ENCODE measurements at places on chromosomes 13 and 19.

GRCh38 chr19:13260883-13261653 is 110.9 kb downstream of the IER2 start:
- DNase-seq: peak; percentile 29

DNA sequence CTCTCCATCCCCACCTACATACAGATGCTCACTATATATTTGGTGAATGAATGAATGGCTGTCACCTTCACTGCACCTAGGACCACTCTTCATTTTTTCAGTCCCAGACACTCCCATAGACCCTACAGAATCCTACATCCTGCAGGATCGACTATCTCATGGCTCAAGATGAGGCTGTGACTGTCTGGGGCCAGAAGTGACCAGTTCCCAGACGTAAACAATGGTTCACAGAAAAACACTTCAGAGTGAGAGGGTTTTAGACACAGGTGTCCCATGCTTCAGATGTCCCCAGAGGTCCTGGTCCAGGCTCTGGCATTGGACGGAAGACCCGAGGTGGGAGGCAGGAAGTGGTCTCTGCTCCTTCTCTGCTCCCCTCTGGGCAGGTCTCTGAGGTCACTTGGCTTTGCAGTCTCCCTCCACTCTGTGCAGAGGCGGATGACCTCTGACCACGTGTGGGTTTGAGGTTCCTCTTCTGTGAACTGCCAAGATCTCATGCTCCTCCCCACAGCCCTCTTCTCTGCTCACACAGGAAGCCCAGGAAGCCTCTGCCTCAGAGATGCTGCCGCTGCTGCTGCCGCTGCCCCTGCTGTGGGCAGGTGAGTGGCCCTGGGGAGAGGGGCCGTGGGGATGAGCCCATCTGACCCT is 24.9 kb downstream of the SIGLEC7 start:
- DNase-seq: no peak

DNA sequence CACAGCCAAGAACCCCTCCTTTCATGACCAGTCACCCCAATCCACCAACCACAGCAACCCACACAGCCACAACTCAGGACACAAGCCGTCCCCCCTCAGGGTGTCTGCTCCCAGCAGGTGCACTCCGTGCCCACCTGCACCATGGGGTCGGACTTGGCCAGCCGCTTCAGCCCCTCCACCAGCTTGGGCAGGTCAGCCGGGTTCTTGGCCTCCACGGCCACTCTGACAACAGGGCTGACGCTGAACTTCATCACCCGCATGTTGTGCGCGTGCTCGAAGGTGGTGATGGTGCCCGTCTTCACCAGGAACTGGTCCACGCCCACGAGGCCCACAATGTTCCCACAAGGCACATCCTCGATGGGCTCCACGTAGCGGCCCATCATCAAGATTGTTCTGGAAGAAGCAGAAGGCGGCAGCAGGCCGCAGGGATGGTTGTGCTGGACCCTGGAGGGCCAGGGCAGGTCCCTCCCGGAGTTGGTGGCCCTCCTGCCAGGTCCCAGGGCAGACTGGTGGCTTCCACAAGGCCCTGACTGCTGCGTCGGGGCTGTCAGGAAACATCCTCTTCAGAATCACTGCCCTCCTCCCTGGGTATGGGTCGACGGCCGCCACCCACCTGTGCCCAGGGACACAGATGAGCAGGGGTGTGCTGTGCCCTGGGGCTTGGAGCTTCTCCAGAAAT is 5.5 kb downstream of the EEF2 start:
- peak; percentile 27 for DNase-seq

DNA sequence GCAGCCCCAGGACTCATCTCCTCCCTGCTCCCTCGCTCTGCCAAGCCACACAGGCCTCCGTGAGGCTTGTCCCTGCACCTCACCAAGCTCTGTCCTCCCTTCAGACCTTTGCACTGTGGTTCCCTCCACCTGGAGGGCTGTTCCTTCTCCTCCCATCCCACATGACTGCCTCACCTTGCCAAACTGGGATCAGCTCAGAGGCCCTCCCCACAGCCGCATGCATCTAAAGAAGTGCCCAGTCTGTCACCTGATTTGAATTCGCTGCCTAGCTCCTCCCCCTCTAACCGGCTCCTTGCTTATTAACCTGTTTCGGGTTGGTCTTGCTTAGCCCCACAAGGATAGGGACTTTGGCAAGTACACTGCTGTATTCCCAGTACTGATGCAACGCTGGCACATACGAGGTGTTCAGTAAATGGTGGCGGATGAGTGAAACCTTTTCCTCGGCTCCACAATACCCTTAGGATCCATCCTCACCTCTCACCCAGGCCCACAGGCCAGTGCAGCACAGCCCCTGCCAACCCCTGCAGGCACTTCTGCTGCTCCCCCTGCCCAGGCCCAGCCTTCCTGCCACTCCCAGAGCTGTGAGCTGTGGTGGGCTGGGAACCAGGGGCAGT is 4.4 kb downstream of the AKT2 start:
- DNase-seq: no peak

- DNase-seq: no peak
Observed at GRCh38 chr13:48232420-48233045, 473 bp upstream of the ITM2B start.

GRCh38 chr19:6373813-6374108 is 1.2 kb downstream of the ALKBH7 start:
- DNase-seq: no peak

- no peak for DNase-seq
Observed at GRCh38 chr13:25901460-25902376, 150.1 kb downstream of the SHISA2 start.

- peak; percentile 17 for DNase-seq
Observed at GRCh38 chr13:80338781-80339562, 2.0 kb downstream of the SPRY2 start.

GRCh38 chr19:19305696-19306095 is 14.6 kb downstream of the SUGP1 start:
- DNase-seq: no peak

- peak; percentile 75 for DNase-seq
Observed at GRCh38 chr19:49106648-49107135, 7.5 kb upstream of the LIN7B start.

- no peak for DNase-seq
Observed at GRCh38 chr19:18477042-18477779, 39.3 kb upstream of the ISYNA1 start.

- DNase-seq: no peak
Observed at GRCh38 chr19:28018499-28018898, 1194.5 kb downstream of the UQCRFS1 start.

GRCh38 chr13:113581871-113582270 is 2.7 kb upstream of the TFDP1 start:
- DNase-seq: no peak

GRCh38 chr13:49053906-49054305 is 78.2 kb downstream of the FNDC3A start:
- DNase-seq: no peak

GRCh38 chr19:5078182-5078581 is 109.3 kb downstream of the KDM4B start:
- DNase-seq: no peak

- DNase-seq: peak; percentile 41
Observed at GRCh38 chr13:98480915-98481877, 95.7 kb downstream of the STK24 start.

DNA sequence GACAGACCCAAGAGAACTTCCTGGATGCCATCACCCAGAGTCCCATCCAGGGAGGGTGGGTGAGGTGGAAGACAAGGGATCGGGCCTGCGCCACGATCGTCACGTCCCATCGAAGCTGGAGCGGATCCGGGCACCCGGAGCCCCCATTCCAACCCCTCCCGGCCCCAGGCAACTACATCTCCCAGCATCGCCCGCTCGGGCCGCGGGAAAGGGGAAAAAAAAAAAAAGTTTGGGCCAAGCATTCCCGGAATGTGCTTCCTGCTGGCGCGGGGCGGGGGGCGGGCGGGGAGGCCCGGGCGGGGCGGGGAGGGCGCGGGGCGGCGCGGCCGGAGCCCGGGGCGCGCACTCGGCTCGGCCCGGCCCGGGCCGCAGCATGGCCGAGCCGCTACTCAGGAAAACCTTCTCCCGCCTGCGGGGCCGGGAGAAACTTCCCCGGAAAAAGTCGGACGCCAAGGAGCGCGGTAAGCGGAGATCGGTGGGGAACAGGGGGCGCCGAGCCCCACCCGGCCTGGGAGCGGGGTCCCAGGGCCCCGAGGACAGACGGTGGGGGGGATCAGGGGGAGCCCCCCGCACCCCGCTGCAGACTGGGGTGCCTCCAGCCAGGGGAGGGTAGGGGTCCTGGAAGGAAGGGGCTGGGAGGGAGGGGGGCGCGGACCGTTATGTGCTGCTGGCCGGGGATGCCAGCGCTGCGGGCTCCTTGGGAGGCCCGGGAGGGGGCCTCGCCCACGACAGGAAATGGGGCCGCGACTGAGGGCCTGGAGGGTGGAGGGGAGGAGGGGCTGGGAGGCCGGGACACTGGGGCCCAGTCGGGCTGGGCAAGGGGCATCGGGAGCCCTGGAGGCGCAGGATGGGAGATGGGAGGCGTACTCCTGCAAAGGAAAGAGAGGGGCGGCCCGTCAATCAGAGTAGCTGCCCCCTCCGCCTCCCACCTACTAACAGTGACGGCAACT is at the start of gene SYDE1:
Gene SYDE1, plus strand, starts transcription at position 341 of the 950 bp plus-strand sequence. Its CDS starts 33 bp downstream, at position 374.
- peak; percentile 52 for DNase-seq

DNA sequence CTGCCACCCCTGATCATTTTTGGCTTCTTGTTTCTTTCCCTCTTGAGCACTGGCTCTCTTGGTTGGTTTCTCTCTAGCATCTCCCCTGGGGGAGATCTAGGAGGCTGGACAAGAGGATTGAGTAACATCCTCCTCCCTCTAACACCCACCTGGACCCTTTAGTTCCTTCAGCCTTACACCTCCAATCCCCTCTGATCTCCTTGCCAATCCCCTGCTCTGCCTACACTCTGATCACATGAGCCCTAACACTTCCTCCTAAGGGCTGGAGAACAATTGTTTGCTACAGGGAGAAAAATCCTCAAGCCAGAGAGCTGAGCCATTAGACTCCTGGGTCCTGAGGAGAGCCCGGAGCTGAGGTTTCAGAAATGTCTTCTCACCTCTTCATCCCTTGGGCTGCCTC is 65.9 kb upstream of the ADGRL1 start:
- DNase-seq: no peak

DNA sequence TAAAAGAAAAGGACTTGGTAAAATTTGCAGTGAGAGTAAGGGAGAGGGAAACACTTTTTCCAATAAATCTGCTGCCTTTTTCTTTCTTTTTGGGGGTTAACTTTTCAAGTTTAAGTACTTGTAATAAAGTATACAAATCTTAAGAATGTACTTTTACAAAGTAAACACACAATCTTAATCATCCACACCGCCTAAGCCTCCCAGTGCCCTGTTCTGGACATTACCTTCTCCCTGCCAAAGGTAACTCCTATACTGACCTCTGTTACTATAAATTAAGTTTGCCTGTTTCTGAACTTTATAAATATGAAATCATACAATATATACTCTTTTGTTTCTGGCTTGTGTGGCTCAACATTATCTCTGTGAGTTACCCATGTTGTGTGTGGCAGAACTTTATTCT is 137.9 kb downstream of the RGCC start:
- no peak for DNase-seq

GRCh38 chr13:107680115-107680514 is 535.2 kb downstream of the LIG4 start:
- no peak for DNase-seq

DNA sequence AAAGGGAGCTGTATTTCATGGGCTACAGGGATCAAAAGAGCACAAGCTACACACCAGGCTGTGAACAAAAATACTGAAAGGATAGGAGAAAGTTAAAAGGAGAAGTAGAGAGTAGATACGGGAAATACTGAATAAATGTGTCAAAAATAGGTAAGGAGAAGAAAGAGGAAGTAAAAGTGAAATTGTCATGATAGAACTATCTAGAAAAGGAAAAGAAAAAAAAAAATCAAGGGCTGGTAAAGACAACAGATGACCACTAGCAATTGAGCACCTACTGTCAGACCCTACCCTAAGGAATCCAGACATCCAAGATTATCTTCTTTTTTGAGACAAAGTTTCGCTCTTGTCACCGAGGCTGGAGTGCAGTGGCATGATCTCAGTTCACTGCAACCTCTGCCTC is 4.8 kb downstream of the RUBCNL start:
- DNase-seq: no peak

- DNase-seq: no peak
Observed at GRCh38 chr19:2869618-2870017, 2.5 kb downstream of the ZNF556 start.

DNA sequence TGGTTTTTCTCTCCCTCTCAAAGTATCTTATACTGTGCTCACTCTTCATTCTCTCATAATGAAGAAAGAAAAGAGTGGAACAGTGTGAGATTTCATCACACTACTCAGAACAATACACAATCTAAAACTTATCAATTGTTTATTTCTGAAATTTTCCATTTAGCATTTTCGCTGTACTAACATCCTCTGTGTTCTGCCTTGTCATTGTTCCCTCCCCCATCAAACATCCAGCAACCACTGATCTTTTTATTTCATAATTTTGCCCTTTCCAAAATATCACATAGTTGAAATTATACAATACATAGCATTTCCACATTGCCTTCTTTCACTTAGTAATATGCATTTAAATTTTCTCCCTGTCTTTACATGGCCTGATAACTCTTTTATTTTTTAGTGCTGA is 658.7 kb downstream of the SLITRK1 start:
- no peak for DNase-seq

GRCh38 chr19:42053037-42053935 is 16.7 kb downstream of the GRIK5 start:
- DNase-seq: no peak

DNA sequence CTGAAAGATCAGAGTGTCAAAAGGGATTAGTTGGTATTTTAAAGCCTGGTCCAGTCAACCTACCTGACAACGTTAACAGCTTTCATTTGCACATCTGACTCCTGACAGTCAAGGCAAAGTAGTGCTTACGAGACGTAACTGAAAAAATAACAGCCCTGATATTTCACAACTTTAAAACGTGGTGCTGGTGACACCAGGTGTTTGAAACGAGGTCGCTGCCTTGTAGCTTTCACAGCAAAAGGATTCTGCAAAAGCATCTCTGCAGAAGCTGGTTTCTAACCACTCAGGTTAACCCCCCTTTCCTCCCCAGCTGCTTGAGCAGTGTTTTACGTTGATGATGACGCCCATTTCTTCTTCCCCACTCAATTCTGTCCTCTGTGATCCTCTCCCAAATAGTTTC is 23.3 kb downstream of the GGACT start:
- no peak for DNase-seq

- DNase-seq: no peak
Observed at GRCh38 chr19:56113074-56113632, 7.9 kb downstream of the ZNF787 start.

- DNase-seq: no peak
Observed at GRCh38 chr13:23739596-23739995, 149.6 kb downstream of the MIPEP start.

- no peak for DNase-seq
Observed at GRCh38 chr19:4362101-4362828, 18.9 kb downstream of the MPND start.

DNA sequence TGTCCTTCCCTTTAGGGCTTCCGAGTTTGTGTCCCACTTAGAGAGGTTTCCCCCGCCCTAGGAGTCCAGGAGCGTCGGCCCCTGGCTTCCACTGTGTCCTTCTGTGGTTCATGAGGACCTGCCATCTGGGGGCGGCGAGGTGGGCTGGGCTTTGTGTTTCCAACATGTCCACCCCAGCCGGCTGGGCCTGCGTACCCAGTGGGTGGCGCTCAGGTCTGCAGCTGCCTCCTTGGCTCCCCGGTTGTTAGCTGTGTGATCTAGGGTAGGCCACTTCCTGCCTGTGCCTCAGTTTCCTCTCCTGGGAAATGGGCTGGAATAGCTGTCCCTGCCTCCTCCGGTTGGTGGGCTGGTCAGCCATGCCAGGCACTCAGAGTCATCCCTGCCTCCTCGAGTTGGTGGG is 28.4 kb downstream of the KDM4B start:
- DNase-seq: no peak

GRCh38 chr13:33963895-33964294 is 145.9 kb downstream of the RFC3 start:
- DNase-seq: no peak

GRCh38 chr19:35557539-35558399 is 5.7 kb downstream of the ATP4A start:
- DNase-seq: peak; percentile 55
